ENCODE measurements at places on chromosomes 7 and 10.

GRCh38 chr7:129609666-129610065 is 1.9 kb upstream of the NRF1 start:
- no peak for DNase-seq

DNA sequence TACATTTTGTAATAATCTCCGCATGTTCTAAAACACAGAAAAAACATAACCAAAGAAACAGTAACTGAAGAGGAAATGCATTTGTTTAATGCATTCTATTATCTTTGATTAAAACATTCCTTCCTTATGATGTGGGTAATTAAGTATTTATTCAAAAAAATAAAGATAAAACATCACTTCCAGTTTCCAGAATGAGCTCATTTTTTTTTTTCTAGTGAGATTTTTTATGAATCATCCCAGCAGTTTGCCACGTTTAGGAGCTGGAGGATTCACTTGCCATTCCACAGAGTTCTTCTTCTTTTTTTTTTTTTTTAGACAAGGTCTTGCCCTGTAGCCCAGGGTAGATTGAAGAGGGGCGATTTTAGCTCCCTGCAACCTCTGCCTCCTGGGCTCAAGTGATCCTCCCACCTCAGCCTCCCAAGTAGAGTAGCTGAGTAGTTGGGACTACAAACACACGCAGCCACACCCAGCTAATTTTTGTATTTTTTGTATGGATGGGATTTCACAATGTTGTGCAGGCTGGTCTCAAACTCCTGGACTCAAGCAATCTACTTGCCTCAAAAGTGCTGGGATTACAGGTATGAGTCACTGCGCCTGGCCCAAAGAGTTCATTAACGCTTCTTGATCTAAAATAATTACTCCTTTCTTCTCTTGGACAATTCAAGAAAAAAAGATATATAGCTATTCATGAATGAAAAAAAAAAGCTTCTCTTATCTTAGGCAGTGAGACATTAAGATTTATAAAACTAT is 177.3 kb downstream of the DKK1 start:
- DNase-seq = no peak

GRCh38 chr10:99598781-99599509 is 21.3 kb downstream of the SLC25A28 start:
- DNase-seq = no peak

DNA sequence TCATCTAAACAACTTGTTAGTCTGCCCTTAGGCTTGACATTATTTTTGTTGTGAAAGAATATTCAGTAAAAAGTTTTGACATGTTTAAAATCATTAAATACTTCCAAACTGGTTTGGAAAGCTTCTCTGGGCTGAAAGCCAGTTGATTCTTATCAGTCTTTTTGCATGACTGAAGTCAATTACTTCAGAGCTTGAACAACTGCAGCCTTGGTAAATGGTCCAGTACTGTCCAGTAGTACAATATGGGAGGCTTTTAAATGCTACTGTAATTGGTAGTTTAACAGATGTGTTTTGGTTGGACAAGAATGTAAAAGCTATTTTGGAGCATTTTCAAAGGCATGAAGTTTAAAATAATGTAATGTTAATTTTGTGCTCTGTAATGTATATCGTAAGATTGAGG is 103.4 kb downstream of the SDK1 start:
- no peak for DNase-seq

DNA sequence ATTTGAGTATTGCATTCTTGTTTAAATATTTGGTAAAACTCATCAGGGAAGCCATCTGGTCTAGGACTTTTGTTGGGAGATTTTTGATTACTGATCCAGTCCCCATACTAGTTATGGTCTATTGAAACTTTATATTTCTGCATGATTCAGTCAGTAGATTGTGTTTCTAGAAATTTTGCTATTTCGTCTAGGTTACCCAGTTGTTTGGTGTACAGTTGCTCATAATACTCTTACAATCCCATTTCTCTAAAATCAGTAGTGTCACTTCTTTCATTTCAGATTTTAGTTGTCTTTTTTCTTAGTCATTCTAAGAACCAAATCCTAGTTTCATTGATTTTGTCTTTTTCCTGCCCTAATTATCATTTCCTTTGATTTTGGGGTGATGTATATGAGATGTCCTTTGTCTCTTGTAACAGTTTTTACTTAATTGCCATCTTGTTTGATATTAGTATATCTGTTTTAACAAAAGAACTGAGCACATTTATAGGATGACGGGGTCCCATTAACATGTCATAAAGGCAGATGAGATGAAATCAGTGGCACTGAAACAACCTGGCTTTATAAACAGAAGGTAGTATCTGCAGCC is 7.9 kb downstream of the MALSU1 start:
- no peak for DNase-seq

DNA sequence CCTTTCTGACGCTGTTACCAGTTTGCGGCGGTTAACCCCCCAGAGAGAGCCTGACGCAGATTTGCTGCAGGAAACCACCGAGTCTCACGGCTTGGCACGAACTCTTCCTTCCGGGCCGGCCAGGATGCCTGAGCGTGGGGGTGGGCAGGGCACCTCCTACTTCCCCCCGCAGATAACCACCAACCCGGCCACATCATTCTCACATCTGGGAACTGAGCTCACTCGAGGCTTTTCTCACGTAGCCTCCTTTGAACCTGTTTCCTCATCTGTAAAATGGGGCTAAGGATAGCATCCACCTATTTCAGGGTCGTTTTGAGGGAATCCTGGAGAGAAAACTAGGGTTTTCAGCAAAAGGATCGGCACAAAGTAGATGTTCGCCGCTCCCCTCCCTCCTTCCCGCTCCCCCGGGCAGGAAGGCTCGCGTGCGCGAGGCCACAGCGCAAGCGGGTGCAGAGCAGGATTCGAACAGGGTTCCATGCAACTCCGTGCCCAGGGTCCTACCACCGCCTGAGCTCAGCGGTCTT is 23.6 kb downstream of the DDIT4 start:
- DNase-seq = peak; percentile 91

DNA sequence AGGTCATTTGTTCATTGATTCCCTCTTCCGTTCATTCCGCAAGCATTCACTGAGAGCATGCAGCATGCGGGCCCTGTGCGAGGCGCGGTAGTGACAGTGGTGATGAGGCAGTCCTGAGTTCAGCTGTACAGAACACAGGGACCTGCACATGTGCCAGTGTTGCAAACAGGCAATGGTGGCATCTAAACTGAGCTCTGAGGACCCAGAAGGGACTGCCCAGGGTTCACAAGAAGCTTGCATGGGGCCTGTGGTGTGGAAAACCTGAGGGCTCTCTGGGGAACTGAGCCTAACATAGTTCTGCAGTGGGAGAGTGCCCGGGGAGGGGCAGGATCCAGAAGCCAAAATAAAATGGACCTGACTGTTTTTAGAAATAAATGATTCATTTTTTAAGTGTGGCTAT is 13.2 kb downstream of the ZNF488 start:
- no peak for DNase-seq

GRCh38 chr10:93288679-93289634 is 193.2 kb downstream of the MYOF start:
- peak; percentile 35 for DNase-seq

- no peak for DNase-seq
These were observed 355.7 kb downstream of the DNAJB6 start for GRCh38 chr7:157692460-157693011.

- DNase-seq = no peak
These were observed 57.0 kb downstream of the ZNF277 start for GRCh38 chr7:112263519-112263918.

GRCh38 chr10:27692663-27693062 is 53.0 kb downstream of the MKX start:
- DNase-seq = no peak

DNA sequence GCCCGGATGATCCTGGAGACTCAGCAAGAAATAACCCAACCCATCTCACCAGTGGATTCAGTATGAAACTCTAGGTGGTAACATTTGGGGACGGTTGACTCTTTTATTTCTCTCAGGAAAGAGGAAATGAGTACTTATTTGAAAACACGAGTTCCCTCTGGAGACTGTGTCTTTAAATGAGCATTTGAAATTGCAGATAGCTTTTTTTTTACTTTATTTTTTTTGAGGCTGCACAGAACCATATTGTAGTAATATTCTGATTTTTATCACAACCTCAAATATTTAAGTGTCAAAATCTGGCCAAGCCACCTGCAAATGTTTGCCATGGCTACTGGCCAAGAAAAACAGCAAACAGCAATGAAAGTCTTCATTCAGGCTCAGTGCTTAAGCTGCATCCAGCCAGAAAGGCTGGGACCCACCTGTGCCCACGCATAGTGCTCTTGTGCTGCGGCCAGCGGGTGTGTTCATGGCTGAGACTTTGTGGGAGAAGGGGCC is 160.8 kb downstream of the CREB5 start:
- no peak for DNase-seq

DNA sequence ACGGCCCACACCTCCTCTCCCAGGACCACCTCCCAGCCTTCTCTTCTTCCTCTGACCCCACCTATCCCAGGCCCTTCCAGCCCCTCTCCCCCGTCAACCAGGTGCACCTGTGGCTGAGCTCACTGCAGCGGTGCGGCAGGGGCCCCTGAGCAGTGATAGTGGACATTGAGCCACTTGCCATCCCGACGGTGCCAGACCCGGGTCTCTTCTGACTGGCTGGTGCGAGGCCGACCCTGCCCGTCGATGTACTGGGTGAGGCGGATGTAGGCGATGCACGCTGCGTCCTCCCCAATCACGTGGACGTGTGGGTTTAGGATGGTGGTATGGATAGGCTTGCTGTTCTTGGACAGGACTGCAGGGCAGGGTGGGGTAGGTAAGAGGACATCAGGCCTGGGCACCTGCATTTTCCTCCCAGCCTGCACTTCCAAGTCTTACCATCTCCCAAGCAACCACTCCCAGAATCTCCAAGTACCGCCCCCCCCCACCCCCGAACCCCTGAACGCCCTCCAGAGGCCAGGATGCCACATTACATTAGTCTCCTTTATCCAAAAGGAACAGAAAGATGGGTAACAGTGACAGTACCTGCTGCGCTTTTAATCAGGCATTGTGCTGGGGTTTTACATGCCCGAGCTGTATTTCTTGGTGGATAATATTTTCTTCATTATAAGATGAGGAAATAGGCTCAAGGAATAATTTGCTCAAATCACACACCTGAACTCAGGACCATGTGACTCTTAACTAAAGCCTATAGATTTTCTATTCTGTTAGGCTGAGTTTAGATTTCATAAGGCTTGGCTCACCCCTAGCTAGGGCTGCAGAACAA is 3.7 kb upstream of the NDST2 start:
- no peak for DNase-seq

- no peak for DNase-seq
These were observed 153.6 kb downstream of the CELF2 start for GRCh38 chr10:11170993-11171851.

DNA sequence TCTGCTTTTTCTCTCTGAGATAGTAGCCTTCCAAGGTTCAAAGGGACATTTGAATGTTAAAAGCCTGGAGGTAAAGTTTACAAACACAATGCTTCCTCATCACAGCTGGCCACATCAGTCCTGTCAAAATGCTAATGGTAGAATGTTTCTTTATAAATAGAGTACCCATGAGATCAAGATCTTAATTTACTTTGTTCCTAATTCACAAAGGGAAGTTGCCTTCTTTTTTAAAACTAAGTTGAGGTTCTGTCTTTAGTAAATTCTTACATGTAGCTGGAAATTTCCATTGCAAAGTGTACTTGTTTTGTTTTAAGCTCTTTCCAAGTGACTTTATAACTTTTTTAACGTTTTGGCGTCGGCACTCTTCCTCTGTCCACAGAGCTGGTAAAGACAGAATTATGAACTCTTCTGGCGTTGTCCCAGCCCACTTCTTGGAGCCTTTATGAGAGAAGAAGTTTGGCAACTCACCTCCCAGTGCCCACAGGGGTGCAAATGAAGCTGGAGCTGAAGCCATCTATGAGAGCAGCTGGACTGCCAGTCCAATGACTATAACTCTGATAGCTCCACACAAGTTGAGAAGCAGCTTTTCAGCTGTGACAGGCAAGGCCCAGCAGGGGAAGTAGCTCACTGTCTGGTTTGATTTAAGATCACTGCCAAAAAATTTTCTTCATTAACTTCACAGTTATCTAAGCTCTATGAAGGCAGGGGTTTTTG is 23.3 kb downstream of the FZD1 start:
- DNase-seq = no peak

- DNase-seq = no peak
These were observed 17.0 kb downstream of the FAM20C start for GRCh38 chr7:209416-209815.

DNA sequence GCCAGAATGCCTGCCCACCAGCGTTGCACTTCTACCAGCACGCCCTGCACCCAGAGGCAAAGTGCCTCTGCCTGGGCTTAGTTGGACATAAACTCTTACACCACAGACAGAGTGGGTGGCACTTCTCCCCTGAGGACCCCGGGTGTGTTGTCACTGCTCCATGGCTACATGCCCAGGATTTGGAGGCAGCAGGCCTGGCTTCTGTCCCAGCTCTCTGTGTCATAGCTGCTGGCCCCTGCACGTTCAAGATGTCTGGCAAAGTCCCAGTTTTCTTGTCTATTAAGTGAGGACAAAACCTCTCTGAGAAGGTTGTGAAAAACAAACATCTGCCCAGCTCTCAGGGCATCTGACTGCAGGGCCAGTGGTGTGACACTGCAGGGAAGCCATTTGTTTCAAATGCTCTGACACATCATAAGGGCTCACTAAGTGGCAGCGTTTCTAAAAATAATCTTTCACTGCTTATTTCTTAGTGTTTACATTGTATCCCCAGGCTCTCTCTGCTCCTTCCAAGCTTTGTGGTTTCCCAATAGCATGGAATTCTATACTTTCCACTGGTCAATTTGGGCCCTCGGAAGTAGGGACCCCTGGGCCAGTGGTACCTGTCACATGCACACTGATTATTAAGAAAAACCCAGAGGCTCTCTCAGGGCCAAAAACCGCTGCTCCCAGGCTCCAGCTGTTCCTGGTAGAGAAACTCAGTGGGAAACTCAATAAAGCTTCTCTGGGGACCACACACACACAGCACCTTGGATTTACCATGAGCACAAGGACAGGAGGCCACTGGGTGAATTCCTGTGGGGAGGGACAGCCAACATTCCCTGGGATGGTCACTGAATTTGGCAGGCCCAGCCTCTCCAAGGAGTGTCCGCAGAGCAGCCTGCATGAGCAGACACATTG is 86.2 kb upstream of the ANLN start:
- DNase-seq = no peak

- DNase-seq = no peak
These were observed 102.2 kb downstream of the GFRA1 start for GRCh38 chr10:116170815-116171250.

GRCh38 chr7:155484483-155485399 is 26.8 kb downstream of the EN2 start:
- no peak for DNase-seq

DNA sequence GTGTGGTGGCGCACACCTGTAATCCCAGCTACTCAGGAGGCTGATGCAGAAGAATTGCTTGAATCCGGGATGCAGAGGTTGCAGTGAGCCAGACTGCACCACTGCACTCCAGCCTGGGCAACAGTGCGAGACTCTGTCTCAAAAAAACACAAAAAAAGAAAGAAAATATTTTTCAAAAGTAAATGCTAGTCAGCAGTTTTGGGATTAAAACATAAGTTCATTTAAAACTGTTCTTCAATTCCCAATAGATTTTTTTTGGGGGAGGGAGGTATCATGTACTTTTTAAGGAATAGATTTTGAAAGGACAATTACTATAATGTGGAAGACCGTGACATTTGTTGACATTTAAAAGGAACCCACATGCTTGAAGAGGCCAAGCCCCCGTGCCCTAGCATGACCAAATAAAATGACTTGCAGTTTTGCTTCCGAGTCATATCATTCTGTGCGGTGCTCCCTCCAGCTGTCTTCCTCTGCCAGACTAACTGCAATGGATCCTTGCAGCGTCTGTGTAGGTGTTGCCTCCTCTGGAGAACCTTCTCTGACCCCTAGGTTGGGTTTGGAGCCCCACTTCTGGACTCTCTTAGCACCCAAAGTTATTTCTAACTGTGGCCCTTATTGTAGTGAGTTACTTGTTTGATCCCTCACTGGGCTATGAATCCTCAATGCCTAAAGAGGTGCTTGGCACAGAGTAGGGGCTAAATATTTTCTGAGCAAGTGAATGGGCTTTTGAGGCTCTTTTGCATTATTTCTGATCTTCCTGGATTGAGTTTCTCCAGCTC is 17.4 kb upstream of the HPS1 start:
- no peak for DNase-seq
